Osteoblast (primary cell): ENCODE measurements at places on chromosomes 12 and 14. TPM values are rescaled to one million over a fixed set of nuclear protein-coding genes. Genes with fewer than 3 reads are reported as not detected.
A peak's percentile ranks its signal among the peaks of the same experiment; 100 is the strongest.

DNA sequence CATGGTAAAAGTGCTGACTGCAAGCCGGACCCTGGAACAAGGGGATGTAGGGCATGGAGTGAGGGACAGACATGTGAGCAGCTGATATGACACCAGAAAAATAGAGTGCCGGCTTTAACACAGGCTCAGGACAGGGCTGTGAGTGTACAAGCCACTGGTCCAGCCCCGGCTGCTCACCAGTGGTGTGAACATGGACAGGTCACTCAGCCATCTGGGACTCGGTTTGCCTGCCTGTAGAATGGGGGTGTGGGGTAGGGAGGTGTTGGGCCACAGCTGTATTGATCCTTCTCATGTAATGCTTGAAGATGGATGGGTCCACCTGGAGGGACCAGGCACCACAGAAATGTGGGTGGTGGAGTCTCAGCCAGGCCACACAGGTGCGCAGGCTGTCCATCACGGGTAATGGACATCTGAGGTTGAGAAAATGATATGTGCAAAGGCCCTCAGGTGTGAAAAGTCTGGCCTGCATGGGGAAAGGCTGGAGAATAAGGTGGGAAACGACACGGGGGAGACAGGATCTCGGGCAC, 10.6 kb upstream of the KRT74 start:
- DNase-seq = no peak

DNA sequence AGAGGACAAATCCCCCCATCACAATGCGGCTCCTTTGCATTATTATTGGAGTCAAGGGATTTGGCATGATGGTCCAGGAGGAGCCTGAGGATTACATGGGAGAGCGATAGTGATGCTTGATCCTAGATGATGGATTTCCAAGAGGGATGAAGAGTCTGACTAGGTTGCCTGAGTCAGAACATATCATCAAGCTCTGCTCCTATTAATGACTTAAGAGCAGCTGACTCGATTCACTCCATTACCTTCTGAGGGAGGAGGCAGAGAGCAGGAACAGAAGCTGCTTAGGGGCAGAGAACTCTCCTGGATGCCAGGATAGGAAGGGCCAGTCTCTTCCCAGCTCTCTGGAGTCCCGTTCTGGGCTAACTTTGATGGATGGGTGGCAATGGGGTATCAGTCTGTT, 54.0 kb upstream of the CISTR start:
- DNase-seq = no peak

The SLC6A13 gene
- total RNA-seq = not detected in 2 replicates

- peak; percentile 61 for DNase-seq
These were observed 121.5 kb downstream of the ADGRD1 start for GRCh38 chr12:131075194-131075593.

The GLS2 gene
- total RNA-seq = 0.36 TPM in 1 of 2 replicates, not detected in the other

DNA sequence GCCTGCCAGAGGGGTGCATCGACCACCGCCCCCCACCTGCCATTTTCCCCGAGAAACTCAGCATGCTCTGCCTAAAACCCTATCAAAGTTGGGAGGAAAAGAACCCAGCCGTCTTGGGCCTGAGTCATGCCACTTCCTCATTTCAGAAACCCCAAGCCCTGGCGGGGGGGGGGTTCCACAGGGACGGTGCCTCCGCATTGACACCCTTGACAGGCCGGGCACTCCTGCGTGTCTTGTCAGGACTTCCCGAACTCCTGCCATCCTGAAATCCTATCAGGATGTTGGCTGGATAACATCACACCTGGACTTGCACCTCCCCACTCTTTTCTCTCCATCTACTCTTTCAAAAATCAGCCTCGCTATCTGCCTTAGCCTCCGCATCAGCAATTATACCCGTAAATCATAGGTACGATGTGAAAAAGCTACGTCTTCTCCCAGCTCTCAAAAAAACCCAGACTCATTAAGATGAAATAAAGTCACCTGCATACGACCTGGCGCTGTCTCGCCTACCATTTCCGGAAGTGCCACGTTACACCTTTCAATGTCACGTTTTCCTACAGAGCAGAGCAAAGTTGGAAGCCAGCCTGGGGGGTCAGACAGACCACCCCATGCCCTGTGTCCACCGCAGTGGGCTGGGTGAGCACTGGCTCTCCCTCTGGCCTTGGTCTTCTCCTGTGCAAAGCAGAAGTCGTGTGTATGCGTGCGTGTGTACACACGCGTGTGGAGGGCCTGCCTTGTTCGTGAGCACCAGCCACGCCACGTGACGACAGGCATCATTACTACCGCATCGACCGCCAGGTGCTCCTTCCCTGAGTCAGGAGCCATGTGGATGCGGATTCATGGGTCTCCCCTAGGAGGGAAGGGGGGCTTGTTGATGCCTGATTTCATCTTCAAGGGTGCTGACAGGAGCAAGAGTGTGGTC, 96.7 kb downstream of the RFLNA start:
- peak; percentile 96 for DNase-seq
